ENCODE measurements at places on chromosomes 16 and 17.

DNA sequence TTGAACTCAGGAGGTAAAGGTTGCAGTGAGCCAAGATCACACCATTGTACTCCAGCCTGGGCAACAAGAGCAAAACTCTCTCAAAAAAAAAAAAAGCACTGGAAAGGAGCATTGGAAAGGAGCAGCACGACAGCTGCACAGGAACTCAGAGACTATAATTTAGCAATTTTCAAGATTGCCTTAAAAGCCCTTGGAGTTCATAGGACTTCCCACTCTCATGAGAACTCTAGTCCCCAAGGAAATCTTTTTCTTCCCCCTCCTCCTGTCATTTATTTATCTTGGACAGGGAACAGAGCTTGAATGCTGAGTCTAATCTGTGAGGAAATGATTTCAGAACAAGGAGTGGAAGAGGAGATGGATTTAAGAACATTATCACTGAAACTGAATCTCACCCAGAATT, 69.0 kb downstream of the PLXDC1 start:
- no peak for DNase-seq

DNA sequence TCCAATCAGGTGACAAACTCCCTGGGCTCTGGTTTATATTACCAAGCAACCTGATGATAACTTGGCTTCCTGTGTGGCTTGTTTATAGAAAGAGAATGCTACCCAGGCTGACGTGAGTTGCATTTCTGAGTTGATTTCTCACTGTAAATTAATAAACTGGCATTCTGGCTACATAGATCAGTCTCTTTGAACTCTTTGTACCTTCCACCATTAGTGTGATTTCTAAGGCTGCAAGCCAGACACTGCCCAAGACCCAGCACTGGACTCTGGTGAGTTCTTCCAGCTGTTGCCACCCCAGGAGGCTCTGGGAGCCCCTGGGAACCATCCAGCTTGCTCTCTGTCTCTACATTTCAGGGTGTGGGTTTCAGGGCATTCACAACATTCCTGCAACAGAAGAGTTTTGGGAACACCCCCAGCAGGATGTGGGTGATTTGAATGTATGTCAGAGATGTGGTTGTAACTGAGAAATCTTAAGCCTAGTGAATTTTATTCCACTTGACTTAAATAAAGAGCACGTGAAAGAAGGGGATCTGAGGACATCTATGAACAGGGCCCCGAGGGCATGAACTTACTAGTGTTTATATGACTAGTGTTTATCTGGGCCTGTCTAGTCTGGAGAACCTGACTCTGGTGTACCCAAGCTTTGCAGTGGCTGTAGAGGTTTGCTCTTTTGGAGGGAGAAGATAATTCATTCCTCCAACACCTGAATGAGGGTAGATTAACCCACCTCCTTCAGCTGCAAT, 30.3 kb upstream of the LRRC37A start:
- no peak for DNase-seq

DNA sequence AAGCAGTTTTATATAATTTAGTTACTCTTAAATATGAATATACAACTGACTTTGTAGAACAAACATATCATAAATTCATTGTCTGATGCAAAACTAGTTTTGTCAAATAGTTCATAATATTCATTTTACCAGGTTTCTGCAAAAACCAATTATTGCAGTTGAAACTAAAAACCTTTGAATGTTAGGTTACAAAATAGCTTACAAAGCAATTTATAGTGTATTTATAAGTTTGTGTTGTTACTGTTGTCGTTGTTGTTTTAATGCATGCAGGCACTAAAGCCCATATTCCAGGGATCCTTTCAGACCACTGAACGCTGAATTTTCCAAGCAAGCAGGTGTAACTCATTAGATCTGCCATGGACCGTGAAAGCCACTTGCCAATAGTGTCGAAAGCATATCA, 427.6 kb downstream of the ZFHX3 start:
- no peak for DNase-seq

DNA sequence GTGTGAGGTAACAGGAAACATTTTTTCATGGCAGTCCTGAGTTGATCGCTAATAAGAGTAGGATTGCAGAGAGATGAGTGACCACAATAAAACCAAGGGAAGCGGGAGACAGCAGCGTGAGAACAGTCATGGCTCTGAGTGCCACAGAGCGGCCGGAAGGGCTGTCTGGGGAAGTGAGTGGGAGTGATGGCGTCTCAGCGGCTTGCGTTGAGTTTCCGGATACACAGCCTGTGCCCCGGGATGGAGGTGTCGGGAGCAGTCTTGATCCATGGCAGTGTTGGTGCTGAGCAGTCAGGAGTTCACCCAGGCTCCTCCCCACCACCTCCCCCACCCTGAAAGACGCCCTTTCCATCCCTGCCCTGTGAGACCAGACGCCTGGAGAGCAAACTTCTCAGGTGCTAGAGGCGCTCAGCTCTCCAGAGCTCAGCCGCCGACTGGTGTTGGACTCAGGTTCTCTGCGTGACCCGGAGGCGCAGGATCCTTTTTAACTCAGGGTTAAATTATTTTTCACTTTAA, 59.8 kb downstream of the BANP start:
- no peak for DNase-seq

DNA sequence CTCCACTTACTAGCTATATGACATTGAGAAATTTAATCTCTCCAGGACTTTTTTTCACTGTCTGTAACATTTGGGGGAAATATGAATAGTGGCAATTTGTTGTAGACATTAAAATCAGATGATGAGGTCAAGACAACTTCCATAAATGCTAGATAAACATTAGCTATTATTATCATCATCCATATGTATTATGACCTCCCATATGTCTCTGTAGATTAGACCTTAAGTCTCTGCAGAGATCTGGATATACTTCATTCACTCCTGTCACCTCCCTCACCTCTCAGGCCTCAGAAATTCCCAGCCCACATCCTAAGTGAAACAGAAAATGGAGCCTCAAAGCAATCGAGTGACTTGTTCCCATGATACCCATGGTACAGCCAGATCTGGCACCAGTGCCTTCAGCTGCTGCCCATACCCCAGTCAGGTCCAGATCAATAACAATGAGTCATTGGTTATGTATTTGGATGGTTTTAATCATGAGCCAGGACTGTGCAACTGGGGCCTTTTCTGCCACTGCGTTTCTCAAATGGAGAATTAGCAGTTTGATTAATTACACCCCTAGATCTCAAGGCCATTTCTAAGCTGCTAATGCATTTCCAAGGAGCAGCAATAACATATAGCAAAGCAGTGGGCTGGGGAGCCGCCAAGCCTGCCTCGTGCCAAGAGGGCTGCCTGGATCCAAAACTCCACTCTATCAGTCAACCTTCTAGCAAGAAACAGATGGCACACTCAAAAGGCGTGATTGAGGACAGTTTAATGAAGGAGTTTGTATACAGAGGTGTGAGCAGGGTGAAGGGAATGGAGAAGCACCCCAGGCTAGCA, 2.6 kb upstream of the FDXR start:
- no peak for DNase-seq

- no peak for DNase-seq
Observed at GRCh38 chr17:72974605-72975232, 117.8 kb downstream of the SLC39A11 start.

Measured in NCI-H1048 (cell line).